ENCODE measurements at places on chromosomes 7 and 10.

DNA sequence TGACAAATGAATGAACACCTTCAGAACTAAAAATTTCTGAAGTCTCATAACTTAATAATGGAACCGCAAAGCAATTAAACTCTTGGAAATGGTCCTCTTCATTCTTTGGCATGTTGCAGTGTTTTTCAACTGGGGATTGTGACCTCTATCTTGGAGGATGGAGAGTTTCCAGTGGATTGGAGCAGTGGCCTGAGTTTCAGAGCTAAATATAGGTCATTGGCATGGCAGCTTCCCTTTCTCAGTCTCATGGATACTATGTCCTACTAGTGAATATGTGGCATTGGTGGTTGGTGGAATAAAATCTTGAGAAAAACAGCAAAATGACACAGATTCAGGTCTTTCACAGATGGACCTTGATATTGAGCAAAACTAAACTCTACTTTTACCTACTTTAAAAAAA, 24.1 kb upstream of the EPC1 start:
- no peak for DNase-seq

DNA sequence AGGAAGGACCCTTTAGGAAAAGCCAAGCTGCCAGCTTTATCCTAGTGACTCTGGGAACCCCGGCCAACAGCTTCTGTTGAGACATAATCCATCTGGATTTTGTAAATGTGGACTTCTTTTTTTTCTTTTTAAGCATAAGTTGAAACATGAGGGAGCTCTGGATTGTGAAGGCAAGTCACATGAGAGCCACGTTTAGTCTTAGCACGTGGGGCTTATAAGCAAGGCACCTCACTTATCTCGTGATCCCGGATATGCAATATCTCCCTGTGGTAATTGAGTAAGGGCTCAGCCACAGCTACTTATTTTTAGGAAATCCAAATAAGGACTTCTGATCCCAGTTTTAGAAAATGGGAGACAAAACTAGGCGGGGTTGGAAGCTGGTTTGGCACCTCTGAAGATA, 111.2 kb upstream of the PTN start:
- peak; percentile 11 for DNase-seq

DNA sequence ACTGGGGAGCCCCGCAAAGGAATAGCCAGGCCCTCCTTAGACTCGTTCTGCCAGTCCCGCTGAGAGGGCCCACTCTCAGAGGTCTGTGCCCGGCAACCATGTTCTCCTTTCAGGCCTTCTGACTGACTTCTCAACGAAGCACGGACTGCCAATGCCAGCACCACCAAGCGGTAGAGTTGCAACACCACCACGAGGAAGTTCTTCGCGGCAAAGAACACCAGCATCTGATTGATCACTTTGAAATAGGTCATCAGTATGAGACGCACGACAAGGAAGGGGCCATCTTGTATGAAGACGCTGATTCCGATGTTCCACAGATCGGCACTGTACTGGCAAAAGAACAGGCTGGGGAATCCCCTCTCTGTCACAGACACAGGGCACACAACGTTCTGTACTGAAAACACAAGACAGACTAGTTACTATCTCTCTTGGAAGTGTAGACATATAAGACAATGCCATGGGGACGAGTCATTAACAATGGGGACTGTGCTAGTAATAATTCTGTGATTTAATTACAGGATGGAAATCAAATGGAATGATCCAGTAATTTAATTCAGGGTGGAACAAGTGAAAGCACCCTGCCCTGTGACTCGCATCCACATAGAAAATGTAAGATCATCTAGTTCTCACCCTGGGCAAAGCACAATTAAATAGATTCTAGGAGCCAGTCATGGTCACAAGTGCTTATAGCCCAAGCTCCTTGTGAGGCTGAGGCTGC, 42.7 kb downstream of the TMEM26 start:
- no peak for DNase-seq

DNA sequence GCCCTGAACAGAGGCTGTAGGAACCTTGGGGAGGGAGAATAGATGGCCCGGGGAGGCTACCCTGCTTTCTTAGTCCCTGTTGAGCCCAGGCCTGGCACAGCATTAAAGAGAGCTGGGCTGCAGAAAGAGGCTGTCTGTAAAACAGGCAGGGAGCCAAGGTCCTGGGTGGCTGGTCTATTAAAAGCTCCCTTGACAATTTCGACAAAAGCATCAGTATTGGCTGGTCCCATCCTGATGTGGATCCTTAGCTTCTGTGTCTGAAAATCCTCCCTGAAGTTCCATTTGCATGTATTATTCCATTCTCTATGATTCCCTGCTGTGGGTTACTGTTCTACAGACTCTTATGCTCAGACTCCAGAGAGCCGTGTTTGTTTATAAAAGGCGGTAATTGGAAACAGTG, 158.5 kb downstream of the GALNT17 start:
- no peak for DNase-seq

DNA sequence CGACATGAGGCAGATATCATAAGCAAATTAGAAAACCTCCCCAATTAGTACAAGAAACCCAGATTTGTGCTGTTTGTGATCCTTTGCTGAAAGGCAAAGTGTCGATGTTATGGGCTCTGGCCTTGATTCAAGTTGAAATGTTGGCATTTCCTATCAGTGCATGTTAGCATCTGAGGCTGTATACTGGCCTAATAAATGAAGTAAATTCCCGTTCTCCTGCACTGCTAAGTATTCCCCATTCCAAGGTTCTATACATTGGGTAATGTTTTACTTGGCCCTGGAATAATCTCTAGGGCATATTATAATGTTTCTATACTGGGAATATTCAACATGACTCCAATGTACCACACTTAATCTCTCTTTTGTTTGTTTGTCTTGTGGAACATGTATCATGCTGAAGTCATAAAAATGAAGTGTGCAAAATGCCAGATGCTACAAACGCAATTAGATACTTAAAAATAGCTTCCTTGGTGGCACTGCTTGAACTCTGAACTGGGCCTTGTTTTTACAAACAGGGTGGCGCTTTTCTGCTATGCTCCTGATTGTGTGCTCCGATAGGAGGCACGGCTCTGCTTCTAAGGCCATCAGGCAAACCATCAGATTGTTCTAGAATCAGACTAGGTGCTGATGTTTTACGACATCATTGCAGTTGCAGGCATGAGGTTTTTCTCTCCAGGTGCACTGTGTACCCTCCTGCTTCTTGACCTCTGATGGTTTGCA, 156.7 kb upstream of the TCF7L2 start:
- no peak for DNase-seq
